ENCODE measurements at places on chromosomes 4 and X.

DNA sequence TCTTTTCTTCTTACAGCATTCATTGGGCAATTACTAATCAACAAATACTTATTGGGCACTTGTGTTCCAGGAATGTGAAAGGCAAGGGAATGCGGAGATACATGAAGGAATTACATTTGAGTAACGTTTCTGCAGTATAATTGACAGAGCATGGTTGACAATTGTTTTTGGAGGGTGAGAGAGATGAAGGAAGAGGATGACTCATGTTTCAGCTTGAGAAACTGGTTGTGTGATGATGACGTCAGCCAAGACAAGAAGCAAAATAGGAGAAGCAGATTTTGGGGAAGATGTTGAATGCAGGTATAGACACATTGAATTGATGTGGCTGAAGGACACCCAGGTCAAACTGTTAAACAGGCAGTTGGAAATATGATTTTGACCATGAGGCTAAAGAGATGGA, 8.0 kb upstream of the CPEB2 start:
- no peak overlapping the region for H3K4me3 ChIP-seq
- H3K36me3 ChIP-seq = no peaks in the 10 kb centered on the region
- no peaks in the 10 kb centered on the region for H3K27me3 ChIP-seq
- no peak overlapping the region for H3K27ac ChIP-seq
- no peak for DNase-seq

GRCh38 chr4:88382621-88383020, 4.0 kb downstream of the HERC6 start:
- H3K4me1 ChIP-seq = peaks cover 33% of the 10 kb centered on the region
- H3K27me3 ChIP-seq = no peaks in the 10 kb centered on the region
- no peaks in the 10 kb centered on the region for H3K36me3 ChIP-seq
- no peak overlapping the region for H3K27ac ChIP-seq
- peak overlapping the region; percentile 17 for H3K4me3 ChIP-seq

- no peak overlapping the region for H3K4me3 ChIP-seq
- H3K27ac ChIP-seq = no peak overlapping the region
- no peaks in the 10 kb centered on the region for H3K4me1 ChIP-seq
- H3K36me3 ChIP-seq = no peaks in the 10 kb centered on the region
- H3K27me3 ChIP-seq = no peaks in the 10 kb centered on the region
These were observed 89.8 kb downstream of the FBXO8 start for GRCh38 chr4:174193438-174194374.

- DNase-seq = no peak
- H3K4me1 ChIP-seq = no peaks in the 10 kb centered on the region
- H3K36me3 ChIP-seq = no peaks in the 10 kb centered on the region
- no peak overlapping the region for H3K27ac ChIP-seq
- H3K27me3 ChIP-seq = no peaks in the 10 kb centered on the region
These were observed 854.2 kb downstream of the CENPC start for GRCh38 chr4:66691101-66691500.

DNA sequence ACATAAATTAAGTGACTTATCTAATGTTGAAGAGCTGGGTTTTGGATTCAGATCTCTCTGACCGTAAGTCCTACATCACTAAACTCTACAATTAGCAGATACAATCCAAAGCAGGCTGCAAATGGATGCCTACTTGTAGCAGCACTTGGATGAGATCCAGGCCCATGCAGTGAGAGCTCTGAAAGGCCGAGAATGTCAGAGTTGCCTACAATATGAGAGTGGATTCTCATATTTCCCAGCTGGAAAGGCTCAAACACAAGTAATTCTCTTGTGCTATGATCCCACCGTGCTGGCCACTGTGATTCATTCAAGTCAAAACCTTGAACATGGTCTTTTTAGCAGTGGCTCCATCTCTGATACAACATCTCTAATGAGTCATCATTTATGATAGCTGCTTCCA, 125.4 kb upstream of the CHRDL1 start:
- no peaks in the 10 kb centered on the region for H3K27me3 ChIP-seq
- no peak overlapping the region for H3K27ac ChIP-seq
- H3K4me3 ChIP-seq = no peak overlapping the region

GRCh38 chr4:53899586-53900270, 164.7 kb downstream of the CHIC2 start:
- no peaks in the 10 kb centered on the region for H3K27me3 ChIP-seq
- no peak overlapping the region for H3K27ac ChIP-seq
- no peak for DNase-seq

DNA sequence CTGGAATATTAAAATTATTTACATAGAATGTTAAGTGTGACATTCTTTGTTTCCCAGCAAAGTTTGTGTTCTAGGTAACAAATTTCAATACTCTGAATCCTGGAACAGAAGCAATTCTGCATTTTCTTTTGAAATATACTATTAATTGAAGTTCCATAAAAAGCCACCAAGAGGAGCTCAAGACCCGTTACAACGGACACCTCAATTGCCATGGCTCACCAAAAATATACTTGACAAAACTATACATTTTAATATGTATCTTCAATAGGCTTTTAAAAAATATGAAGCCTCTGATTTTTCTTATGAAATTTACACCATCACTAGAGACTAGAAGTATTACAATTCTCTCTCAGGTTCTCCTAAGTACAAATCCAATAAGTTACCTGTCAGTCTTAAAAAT, 111.4 kb downstream of the NYX start:
- H3K4me1 ChIP-seq = peaks cover 7% of the 10 kb centered on the region
- no peaks in the 10 kb centered on the region for H3K36me3 ChIP-seq
- no peak for DNase-seq

DNA sequence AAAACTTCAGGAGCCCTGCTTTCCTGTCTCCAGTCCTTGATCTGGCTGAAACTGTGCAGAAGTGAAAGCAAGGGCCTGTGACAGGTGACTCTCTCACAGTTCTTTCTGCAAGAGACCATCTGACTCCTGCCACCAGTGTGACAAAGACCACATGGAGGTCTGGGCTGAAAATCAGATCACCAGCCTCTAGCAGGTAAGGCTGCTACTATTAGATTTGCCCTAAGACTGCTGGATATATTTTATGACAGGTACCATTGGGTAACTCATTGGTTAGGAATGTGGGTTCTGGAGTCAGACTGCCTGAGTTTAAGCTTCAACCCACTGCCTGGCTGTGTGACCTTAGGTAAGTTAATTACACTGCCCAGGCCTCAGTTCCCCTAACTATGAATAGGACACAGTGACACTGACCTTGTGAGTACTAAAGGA, 163.3 kb upstream of the SLC7A11 start:
- DNase-seq = no peak
- no peak overlapping the region for H3K4me3 ChIP-seq
- no peaks in the 10 kb centered on the region for H3K4me1 ChIP-seq
- H3K27ac ChIP-seq = no peak overlapping the region
- H3K27me3 ChIP-seq = no peaks in the 10 kb centered on the region

DNA sequence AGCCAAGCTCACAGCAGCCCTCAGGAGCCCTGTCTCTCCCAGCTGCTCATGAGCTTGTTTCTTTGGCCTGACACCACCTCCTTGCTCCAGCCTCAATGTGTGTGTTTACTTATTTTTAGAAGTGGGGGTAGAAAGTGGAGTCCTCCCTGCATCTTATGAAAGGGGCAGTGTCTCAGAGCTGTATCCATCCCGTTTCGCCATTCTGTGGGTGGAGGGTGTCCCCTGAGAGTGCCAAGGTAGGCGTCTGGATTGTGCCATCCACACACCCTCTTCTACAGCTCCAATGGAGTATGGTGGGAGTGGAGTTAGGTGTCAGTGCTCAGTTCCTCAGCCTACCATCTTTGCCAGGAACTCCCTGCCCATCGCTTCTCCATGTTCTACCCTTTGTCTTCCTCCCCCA, 8.3 kb downstream of the SPON2 start:
- H3K27me3 ChIP-seq = no peaks in the 10 kb centered on the region
- no peaks in the 10 kb centered on the region for H3K36me3 ChIP-seq
- no peak for DNase-seq
- H3K27ac ChIP-seq = no peak overlapping the region
- no peak overlapping the region for H3K4me3 ChIP-seq

GRCh38 chrX:625137-625691, 5.4 kb upstream of the SHOX start:
- no peaks in the 10 kb centered on the region for H3K4me1 ChIP-seq
- DNase-seq = no peak
- H3K27me3 ChIP-seq = peaks cover 3% of the 10 kb centered on the region
- no peak overlapping the region for H3K4me3 ChIP-seq

DNA sequence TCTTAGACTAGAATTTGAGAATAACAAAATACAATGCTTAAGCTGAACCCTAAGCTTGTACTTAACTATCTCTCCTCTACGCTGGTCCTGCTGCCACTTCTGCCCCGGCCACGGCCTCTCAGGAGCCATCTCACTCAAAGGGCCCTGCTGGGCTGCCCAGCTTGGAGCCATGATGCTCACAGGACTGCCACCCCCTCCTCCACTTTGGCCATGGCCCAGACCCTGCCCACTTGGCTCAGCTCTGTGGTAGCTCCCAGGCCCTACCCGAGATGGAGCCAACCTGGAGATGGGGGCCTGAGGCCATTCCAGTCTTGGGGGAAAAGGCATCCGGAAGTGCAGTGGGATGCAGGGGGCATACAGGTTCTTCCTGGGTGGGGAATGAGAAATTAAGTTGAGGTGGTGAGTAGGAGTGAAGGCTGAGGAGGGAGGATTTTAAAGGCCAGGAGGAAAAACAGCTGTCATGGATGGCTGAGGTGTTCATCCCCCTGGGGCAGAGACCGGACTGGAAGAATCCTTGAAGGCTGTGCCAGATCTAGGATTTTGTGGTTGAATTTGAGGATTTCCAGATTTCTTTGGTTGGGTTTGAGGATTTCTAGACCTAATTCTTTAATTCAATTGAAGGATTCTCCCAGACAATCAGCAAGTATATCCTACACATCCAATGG, 824 bp downstream of the SASH3 start:
- no peaks in the 10 kb centered on the region for H3K27me3 ChIP-seq
- peak overlapping the region; percentile 84 for H3K4me3 ChIP-seq
- H3K36me3 ChIP-seq = peaks cover 17% of the 10 kb centered on the region
- no peak for DNase-seq
- H3K27ac ChIP-seq = peak overlapping the region; percentile 64

DNA sequence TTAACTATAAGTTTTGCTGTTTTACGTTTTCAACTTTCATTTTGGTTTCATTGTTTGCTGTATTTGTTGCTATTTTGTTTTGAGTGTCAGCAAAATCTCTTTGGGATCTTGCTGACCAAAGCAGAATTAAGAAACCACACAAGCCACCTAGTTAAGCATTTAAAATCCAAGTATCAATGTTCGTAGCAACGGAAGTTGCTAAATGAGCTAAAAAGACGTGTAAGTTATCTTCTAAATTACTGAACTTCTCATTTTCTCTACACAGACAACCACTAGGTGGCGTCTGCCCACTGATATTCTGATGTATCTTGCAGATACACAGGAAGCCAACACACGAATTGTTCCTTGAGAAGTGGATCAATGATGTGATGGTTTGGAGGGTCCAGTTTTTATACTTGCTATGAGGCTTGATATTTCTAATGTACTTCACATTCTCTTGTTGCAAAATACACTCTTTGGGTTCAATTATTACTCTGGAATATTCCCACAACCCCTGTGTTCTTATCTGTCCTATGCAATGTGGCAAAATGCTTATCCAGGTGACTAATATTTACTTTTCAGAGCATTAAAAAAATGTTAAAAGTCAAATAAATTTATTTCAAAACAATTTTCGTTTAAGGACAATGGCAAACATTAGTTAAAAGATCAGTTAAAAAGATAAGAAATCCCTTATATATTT, 250.5 kb downstream of the TECRL start:
- H3K36me3 ChIP-seq = no peaks in the 10 kb centered on the region
- no peaks in the 10 kb centered on the region for H3K4me1 ChIP-seq
- H3K4me3 ChIP-seq = no peak overlapping the region
- no peaks in the 10 kb centered on the region for H3K27me3 ChIP-seq
- no peak for DNase-seq

DNA sequence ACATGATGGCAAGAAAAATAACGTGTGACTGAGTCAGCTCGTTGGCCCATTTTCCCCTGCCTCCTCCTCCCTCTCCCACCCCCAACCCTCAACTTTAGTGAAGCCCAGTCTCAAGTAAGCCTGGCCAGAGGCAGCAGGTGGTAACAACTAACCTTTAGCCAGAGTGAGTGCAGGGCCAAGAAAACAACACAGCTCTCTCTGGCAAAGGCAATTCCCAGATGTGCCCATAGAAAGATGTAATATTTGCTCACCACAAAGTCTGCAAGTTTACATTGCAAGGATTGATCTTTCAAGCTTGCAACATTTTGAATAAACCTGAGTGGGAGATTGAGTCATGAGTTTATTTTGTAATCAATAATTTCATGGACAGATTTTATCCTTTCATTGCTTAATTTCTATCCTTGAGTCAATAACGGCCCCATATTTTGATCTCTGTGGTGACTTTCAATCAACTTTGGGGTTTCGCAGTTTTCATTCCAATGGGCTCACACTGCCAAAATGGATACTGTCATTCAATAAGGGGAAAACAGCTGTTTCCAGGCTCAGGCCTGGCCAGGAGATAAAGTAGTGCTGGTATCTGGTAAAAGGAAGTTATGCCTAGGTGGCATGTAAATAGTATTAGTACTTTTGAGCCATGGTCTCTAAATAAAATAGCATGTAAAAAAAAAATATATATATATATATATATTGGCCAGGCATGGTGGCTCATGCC, 130.7 kb upstream of the TMEM164 start:
- no peaks in the 10 kb centered on the region for H3K36me3 ChIP-seq
- no peaks in the 10 kb centered on the region for H3K4me1 ChIP-seq
- no peak overlapping the region for H3K4me3 ChIP-seq
- DNase-seq = no peak
- no peaks in the 10 kb centered on the region for H3K27me3 ChIP-seq
- H3K27ac ChIP-seq = no peak overlapping the region

GRCh38 chr4:64617800-64618199, 208.6 kb upstream of the TECRL start:
- no peaks in the 10 kb centered on the region for H3K36me3 ChIP-seq
- no peaks in the 10 kb centered on the region for H3K4me1 ChIP-seq
- H3K27me3 ChIP-seq = no peaks in the 10 kb centered on the region
- H3K27ac ChIP-seq = no peak overlapping the region
- no peak for DNase-seq

- no peak for DNase-seq
- H3K4me1 ChIP-seq = no peaks in the 10 kb centered on the region
- no peak overlapping the region for H3K4me3 ChIP-seq
- H3K36me3 ChIP-seq = no peaks in the 10 kb centered on the region
These were observed 358.7 kb upstream of the NR3C2 start for GRCh38 chr4:148800940-148801339.

DNA sequence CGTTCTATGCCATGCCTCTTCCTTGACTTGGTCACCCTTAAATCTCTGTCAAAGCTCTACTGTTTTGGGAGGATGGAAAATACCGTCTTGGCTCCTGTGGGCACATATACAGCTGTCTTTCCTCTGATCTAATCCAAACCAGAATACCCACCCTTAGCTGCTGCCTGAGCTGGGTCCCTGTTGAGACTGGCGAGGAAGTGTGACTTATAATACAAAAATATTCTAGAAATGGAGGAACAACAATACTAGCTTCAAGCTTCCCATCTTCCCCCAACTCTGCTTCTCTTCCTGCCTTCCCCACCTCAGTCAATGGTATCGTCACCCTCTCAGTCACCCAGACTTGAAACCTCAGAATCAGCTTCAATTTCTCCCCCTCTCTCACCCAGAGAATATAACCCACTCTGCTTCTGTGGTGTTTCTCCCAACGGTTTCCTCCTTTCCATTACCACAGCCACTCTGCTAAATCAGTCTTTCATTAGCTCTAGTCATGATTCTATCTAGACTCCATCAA, 599 bp upstream of the IL2RG start:
- no peaks in the 10 kb centered on the region for H3K27me3 ChIP-seq
- peaks cover 38% of the 10 kb centered on the region for H3K4me1 ChIP-seq
- no peak for DNase-seq
- peak overlapping the region; percentile 98 for H3K27ac ChIP-seq

- no peak for DNase-seq
- H3K4me1 ChIP-seq = peaks cover 10% of the 10 kb centered on the region
- no peak overlapping the region for H3K27ac ChIP-seq
- no peaks in the 10 kb centered on the region for H3K27me3 ChIP-seq
These were observed 219.6 kb downstream of the SNCA start for GRCh38 chr4:89617317-89617716.

All from CD8-positive, alpha-beta memory T cell (primary cell).